ENCODE measurements at places on chromosomes 2 and 18.

- no peak for DNase-seq
These were observed 248.4 kb upstream of the KCNJ3 start for GRCh38 chr2:154449951-154450658.

DNA sequence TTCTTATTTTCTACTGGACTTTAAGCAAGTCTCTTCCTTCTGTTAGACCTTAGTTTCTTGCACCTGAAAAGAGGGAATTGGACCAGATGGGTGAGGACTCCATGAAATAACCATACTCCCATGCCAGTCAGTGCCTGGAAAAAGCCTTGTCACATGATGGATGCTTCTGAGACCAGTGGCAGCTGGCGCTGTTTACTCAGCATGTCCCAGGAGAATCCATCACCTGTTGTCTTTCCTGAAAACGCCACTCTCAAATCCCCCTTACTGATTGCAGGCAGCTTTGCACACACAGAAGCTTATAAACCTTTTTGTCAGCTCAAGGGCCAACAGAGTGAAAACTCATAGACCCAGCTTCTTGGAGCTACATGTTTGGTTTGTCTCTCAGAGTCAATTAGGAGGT is 117.6 kb downstream of the POLE4 start:
- DNase-seq: no peak

- DNase-seq: peak; percentile 84
These were observed 118.0 kb upstream of the MSTN start for GRCh38 chr2:190180313-190181122.

GRCh38 chr2:7427293-7428060 is 510.3 kb downstream of the RNF144A start:
- peak; percentile 54 for DNase-seq

DNA sequence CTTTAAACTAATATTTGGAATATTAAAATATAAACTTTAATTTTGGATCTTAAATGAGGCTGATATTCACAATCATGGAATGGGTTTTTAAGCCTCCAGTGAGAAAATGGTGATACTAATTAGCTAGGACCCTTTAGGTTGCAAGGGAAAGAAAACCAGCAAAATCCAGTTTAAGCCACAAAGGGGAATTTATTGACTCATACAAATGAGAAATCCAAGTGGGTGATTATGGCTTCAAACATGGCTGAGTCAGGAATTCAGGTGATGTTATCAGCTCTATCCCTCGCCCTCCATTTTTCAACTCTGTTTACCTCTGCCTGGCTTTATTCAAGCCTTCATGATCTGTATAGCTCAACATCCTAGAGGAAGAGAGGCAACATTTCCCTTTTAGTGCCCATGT is 75.3 kb upstream of the DLX2 start:
- no peak for DNase-seq

GRCh38 chr2:8505311-8505920 is 176.4 kb upstream of the ID2 start:
- no peak for DNase-seq
